ENCODE measurements at places on chromosomes 13 and 19.

DNA sequence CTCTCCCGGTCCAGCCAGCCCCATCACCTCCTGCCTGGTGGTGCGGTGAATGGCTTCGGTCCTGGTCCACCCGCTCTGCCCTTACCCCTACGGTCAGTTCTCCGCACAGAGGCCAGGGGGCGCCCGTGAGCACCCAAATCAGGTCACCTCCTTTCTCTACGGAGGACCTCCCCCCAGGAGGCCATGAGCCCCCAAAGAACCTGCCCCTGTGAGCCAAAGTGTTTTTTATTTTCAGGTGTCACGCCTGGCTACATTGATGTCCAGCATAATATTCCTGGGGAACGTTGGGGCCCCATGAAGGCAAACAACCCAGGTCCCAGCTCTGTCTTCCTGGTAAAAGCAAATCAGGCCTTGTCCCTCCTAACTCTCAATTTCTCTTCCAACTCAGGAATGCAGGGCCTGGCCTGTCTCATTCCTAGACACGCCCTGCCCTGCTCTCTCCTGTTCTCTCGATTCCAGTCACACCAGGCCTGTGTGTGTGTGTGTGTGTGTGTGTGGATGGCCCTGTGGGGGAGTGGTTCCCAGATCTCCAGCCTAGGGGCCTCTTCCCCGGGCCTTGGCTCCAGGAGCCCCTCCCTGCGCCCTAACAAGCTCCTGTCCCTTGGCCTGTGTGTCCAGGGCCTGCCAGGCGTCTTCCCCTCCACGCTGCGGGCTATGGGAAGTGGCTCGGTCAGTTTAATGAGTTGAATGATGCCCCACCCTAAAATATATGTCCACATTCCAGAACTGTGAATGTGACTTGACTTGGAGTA is 9.7 kb upstream of the GIPC1 start:
- DNase-seq, result no peak

DNA sequence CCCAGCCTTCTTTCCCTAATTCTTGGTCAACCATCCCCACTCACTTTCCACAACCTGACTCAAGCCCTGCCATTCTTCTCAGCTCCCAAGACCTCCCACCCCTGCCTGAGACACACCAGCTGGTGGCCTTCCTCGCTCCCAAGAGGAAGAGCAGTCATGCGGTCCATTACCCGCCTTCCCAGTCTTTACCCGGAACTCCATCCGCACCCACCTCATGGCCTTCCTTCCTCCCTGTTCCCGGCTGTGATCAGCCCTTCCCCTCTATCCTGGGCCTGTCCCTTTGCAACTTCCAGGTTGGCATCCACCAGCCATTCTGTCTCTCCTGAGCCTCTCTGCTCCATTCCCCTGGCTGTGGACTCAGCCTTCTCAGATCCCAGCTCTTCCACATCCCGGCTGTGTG is 18.6 kb upstream of the INSR start:
- DNase-seq, result no peak

DNA sequence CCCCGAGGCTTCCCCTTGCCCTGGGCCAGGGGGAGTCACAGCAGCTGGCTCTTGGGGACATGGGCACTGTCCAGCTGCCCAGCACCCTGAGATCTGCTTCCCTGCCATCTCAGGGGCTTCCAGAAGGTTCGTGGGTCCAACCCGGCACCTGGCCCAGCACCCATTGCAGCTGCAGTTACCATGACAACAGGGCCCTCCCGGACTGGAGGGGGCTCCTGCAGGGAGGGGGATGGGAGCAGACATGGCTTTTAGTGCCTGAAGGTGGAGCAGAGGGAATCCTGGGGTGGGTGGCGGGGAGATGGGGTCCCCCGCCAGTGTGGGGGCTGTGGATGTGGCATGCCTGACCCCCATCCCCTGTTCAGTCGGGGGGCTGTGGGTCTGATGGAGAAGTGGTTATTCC is 14.7 kb downstream of the PIN1 start:
- no peak for DNase-seq

- DNase-seq, result no peak
Measured at GRCh38 chr13:104295537-104295936, 1229.3 kb upstream of the SLC10A2 start.

DNA sequence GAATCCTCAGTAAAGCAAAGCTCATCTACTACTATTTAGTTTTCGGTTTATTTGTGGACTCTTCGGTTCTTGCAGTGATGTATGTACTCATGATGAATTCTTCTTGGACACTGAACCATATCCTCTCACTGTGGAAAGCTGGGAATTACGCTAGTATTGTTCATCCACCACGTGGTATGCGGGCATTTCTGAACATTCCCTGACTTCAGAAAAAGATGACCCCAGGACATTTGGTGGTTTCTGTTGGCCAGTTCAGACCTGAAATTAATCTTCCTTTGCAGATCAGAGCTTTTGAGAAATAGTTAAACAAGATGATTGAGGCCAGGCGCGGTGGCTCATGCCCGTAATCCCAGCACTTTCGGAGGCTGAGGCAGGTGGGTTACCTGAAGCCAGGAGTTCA is 25.3 kb upstream of the FBN3 start:
- no peak for DNase-seq

GRCh38 chr19:44697670-44698034 is 1.3 kb upstream of the CEACAM16 start:
- DNase-seq, result no peak

DNA sequence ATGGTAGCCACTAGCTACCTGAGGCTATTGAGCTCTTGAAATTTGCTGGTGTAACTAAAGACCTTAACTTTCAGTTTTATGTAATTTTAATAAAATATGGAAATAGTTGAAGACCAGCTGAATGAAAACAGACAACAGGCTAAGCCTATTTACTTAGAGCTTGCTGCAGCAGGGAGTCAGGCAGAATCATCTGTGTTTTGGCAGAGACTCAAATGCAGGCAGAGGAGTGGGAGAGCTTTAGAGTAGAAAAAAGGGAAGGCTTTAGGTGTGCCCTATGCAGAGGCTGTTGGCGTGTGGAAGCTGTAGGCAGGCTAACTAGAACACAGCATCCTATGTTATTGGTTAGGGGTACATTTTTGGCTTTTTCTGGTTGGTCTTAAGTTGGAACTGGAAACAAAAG is 304.9 kb upstream of the NBEA start:
- no peak for DNase-seq

DNA sequence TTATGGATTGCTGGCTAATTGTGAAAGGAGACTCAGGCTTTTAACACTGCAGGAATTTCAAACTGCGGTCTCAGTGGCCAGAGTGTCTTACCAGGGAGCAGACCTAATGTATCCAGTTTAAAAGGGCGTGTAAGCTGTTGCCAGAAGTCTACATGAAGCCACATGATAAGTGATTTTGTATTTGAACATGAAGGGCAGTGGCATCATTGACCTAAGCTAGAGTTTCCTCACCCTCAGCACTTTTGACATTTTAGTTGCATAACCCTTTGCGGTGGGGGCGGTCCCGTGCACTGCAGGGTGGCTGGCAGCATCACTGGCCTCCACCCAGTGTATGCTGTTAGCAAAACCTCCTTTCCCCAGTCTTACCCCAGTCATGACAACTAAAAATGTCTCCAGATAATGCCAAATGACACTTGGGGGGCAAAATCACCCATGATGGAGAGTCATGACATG is 23.7 kb upstream of the GPR18 start:
- no peak for DNase-seq

DNA sequence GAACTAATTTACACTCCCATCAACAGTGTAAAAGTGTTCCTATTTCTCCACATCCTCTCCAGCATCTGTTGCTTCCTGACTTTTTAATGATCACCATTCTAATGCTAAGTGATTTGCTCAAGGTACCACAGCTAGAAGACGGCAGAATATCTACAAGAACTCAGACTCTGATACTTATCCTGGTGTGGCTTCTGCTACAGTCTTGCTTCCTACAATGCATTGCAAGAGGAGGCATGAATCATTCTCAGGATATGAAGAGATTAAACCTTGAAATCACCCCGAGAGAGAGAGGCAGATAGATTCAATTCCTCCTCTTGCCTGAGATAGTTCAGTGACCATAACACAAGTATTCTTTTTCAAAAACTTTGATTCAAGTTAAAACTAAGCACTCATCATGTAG is 306.4 kb downstream of the TBC1D4 start:
- DNase-seq, result no peak

DNA sequence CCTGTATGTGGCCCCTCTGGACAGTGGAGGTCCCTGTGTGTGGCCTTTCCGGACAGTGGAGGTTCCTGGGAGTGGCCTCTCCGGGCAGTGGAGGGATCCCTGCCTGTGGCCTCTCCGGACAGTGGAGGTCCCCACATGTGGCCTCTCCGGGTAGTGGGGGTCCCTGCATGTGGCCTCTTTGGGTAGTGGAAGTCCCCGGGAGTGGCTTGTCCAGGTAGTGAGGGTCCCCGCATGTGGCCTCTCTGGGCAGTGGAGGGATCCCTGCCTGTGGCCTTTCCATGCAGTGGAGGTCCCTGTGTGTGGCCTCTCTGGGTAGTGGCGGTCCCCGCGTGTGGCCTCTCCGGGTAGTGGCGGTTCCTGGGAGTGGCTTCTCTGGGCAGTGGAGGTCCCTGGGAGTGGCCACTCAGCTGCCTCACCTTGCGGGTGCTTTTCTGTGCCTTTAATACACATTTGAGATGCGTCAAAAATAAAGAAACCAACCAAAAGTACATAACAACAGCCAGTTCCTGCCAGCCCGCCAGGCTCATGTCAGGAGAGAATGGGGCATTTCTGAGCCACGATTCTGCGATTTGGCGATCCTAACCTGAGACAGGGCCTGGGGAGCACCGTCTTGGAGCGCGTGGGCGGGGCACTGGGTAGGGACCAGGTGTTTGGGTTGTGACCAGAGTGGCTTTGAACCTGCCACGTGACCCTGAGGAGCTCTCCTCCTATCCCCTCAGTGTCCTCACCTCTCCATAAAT is 194.7 kb downstream of the ZNF536 start:
- no peak for DNase-seq

- DNase-seq, result peak; percentile 83
Measured at GRCh38 chr19:33763633-33764371, 32.9 kb upstream of the KCTD15 start.

- DNase-seq, result no peak
Measured at GRCh38 chr19:39814595-39814994, 19.4 kb downstream of the DYRK1B start.

DNA sequence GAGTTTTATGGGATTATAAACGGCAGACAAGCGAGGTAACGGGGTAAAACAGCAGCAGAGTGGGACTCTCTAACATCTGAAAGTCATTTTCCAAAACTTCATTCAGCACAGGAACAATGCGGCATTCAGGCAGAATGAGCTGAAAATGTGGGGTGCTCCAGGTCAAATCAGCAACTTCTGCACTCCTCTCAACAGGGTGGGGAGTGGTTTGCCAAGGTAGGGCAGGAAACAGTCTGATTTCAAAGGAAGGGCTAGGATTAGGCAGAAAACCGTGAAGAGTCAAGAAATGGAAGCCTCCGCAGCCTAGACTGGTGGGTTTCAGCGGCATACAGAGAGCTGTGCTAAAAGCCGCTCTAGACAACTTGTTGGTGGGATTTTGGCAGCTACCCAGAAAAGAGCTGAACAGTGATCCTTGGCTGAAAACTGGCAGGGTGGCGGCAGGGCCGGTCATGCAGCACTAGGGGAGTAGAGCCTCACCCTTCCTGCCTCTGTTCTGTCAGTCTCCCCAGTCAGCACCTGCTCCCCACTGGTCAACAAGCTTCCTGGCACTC is 154.2 kb upstream of the KLF12 start:
- peak; percentile 15 for DNase-seq

- no peak for DNase-seq
Measured at GRCh38 chr13:106650690-106651205, 82.8 kb upstream of the ARGLU1 start.

DNA sequence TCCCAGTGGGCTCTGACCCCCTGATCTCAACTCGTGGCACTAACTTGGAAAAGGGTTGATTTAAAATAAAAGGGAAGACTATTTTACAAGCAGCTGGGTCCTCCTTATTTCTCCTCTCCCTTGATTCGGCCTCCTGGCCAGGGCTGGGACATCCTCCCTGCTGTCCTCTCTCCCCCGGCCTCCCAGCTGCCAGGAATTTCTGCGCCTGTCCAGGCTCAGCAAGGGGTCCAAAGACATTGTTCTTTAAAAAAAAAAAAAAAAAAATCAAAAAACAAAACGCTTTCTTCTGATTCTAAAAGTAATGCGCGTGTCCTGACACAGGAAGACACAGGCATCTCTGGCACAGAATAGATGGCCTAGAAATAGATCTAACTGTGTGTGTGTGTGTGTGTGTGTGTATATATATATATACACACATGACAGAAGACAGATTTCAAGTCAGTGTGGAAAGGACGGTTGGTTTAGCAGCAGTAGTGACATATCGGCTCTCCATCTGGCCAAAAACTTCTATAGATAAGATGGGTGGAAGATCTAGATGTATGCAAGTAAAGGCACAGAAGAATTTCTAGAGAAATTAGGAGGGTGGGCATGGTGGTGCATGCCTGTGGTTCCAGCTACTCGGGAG is 12.3 kb upstream of the LENG8 start:
- DNase-seq, result no peak

GRCh38 chr19:20423381-20424197 is 142.0 kb downstream of the ZNF737 start:
- DNase-seq, result no peak

DNA sequence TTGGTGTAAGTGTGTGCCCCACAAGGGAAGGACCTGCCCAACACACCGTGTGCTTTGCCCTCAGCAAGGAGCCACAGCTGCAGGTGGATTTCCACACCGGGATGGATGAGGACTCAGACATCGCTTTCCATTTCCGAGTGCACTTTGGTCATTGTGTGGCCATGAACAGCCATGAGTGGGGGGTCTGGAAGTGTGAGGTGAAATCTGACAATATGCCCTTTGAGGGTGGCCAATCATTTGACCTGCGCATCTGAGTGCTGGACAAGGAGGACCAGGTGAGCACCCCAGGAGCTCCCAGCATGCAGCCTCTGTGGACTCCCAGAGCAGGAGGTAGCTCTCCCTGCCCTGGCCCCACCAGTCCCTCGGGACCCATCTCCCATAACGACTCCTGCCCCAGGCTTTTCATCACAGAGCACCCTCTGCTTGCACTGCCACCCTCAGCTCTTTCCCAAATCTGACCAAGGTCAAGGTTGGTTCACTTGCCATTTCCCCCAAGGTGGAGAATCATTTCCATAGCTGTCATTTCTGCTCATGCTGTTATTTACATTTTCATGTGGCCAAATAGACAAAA is 13.2 kb upstream of the EID2 start:
- no peak for DNase-seq

- no peak for DNase-seq
Measured at GRCh38 chr13:78372581-78372980, 230.8 kb downstream of the POU4F1 start.

DNA sequence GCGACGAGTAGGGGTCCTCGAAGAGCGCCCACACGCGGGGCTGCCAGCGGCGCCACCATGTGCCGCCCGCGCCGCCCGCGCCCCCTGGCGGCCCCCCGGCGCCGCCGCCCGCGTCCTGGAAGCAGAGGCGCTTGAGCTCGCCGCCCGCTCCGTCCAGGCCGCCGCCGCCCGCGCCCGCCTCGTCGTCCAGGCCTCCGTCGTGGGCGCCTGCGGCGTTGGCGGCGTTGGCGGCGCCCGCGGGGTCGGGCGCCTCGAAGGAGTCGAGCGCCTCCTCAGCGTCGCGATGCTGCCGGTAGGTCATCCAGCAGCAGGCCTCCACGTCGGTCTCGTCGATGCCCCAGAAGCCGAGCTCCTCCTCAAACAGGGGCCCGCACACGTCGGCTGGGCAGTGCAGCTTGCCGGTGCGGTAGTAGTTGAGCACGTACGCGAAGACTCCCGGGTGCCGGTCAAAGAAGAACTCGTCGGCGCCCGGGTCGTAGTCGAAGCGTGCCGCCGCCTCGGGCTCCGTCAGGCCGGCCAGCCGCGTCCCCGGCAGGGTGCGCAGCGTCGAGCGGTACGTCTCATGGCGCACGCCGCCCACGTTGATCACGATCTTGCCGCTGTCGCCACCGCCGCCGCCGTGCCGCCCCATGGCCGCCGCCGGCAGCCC is 829 bp downstream of the KCNC3 start:
- no peak for DNase-seq

GRCh38 chr19:34686455-34686854 is 9.0 kb downstream of the ZNF302 start:
- no peak for DNase-seq

Data from cerebellum (tissue), 4 donors.